ENCODE measurements at places on chromosomes 7 and 10.

DNA sequence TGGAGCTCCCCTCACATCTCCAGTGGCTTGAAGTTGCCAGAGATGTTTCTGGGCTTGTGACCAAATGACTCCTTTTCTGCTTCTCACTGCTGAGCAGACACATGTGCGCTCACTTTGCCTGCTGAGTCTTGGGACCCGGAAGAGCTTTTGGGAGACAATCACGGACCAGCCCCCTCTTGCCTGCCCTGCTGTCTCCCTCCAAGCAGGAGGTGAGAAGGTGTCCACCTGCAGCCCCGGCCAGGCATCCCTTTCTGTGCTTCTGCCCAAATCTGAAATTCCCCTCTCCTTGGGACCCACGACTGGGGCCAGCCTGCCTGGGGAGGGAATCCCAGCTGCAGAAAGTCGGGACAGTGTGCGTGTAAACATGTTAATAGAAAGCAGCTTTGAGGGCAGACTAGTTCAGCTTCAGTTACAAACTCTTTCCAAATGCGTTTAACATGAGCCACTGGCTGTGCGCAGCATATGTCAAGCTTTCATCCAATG, 31.7 kb downstream of the HTRA1 start:
- no peak for DNase-seq

DNA sequence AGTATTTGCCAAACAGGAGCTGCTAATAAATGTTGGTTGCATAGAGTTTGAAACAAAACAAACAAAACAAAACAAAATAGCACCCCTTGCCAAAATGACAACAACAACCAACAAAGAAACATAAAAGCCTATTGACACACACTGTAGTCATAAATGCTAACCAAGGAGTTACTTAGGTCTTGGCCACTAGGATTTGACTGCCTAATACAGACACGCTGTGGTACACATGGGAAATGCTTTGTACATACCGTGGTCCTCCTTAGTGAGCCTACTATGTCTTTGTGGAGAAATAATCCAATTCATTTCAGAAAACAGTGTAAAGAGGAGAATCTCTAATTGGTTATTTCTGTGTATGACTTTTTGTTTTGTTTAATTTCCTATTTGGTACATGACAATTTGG, 53.2 kb upstream of the MTPN start:
- DNase-seq, result no peak

- no peak for DNase-seq
Measured at GRCh38 chr7:4642468-4643203, 39.5 kb upstream of the FOXK1 start.

- DNase-seq, result peak; percentile 99
Measured at GRCh38 chr7:82319674-82320118, 123.9 kb downstream of the CACNA2D1 start.

DNA sequence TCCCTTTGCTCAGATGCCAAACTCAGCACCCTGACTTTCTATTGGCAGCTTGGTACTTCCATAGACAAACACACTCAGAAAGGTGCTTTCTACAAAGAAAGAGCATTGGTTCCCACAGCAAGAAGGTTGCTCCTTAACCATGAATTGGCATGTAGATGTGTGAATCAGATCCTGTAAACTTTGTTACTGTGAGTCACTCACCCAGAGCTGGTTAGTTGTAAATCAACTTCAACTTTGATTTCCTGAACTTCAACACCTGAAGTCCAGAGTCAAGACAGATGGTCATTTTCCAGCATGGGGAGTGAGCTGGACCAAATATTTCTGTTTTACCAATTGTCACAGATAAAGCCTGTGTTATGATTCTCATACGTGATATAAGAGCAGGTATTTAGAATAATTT, 797.2 kb downstream of the TNS3 start:
- DNase-seq, result no peak

DNA sequence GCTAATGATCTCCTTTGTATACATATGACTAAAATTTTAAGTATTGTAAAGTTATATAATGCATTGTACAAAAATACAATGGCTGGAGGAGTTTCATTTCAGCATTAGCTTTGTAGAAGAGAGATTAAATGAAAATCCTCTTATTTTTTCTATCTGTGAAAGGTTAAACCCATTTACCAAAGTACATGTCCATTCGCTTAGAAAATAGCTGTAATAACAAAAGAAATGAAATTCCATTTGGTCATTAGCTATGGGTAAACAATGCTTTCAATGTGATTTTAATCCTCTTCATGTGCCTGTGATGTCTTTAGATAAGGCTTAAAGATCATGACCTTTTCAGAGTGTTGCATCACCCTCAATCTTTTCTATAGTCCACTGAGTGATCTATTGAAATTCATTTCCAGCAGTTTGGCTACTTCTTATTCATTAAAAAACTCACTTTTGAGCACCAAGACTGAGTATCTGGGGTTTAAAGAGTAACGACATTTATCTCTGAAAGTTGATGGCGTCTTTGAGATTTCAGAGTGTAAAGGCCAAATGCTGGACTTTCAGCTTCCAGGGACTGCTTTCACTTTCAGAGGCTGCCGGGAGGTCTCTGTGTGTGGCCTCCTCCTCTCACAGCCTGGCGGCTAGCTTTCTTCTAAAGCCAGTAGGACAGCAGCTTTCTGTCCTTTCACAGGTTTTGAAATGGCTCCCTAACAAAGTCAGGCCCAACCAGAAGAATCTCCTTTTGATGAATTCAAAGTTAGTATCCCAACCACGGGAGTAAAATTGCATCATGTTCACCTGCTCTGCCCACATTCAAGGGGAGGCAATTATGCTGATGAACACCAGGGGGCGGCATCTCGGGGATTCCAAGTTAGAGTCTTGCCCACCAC, 701.4 kb upstream of the COBL start:
- no peak for DNase-seq

DNA sequence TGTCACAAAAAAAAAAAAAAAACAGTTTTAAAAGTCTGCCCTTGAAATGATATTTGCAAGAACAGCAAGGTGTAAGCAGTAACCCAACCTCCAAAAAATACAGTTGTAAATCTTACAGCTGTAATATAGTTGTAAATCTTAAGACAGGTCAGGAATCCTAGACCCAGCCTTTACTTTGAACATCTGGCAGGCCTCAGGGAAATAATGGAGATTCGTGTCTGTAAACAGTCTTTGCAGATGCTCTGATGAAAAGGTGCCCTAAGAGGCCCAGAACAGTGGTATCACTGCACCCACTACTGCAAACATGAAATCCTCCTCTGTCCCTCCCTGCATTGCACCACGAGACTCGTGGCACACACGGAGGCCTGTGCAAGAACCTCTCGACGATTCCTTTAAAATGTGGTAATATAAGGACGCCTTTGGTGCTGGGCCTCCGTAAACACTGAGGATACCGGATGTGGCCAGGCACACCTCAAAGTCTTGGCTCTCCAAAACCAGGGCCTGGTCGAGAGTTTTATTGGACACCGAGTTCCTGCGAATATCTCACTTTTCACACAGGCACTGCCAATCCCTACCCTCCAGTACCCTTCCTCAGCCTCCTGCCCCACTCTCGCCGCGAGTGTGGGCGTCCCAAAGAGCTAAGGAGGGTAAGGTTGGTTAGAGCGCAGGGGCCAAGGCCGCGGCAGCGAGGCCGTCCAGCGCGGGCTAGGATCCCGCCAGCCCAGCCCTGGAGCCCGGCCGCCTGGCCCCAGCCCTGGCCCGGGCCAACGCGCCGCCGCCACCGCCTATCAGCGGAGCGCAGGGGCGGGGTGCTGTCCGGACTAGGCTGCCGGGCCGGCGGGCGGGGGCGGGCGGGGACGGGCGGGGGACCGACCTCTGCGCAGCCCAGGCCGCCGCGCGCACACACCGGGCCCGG, at the start of gene REEP3:
REEP3 (plus strand) TSS at position 902 of the 916 bp plus-strand sequence. CDS start 145 bp downstream, outside the sequence.
- DNase-seq, result no peak

DNA sequence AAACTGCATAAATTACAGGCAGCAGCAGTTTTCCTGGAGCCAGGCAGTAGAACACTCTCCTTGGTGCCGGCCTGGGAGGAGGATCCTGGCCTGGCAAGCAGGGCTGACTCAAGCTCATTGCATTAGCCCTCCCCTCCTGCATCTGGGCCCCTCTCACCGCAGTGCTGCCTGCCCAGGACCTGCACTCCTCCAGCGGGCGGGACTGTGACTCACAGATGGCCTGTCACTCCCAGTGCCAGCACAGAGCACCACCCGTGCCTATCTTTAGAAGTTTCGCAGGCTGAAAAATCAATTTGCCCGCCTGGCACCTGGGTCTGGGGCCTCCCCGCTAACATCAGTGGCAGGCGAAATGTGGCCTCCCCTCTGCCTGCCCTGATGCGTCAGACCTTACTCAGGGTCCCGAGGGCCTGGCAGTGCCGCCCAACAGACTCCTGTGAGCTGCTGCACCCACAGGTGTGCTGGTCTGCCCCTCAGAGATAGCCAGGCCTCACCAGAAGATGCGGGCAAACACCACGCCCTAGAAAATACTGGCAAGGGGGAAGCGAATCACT, 123.8 kb downstream of the KCNMA1 start:
- no peak for DNase-seq

DNA sequence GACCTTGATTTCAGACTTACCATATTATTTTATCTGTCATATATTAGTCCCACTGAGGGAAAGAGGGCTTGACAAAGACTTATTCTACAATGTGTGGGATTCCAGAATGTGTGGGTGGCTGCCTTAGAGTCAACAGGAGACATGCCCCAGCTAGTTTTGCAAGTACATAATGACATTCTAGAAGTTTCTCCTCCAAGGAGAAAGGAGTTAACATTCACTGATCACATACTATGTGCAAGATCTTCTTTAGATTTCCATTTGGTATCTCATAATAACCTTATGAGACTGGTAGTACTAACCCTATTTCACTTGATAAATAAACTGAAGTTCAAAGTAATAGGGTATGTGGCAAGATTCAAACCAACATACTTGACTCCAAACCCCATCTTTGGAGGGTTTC, 25.2 kb downstream of the IRF5 start:
- DNase-seq, result no peak

DNA sequence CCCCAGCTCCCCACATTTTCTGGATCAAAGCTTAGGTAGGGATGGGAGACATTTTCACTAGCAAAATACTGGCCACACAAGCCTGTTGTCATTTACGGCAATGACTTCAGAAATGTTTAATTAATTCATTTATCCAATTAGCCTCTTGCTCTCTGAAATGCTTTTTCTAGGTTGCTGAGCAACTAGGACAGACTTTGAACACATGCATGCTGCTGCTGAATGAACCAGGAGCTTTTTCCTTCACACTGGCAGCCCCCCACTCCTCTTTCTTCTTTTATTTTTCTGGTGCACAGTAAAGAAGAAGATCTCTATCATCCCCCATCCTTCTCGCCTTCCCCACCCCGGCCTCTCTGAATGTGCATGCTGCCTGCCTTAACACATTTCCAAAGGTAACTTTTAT, 22.5 kb downstream of the SORCS3 start:
- no peak for DNase-seq

GRCh38 chr10:60253484-60253883, 136.2 kb downstream of the ANK3 start:
- no peak for DNase-seq

- no peak for DNase-seq
Measured at GRCh38 chr7:104973909-104974415, 40.0 kb upstream of the KMT2E start.

All from NCI-H1417 treated with DMSO at 0.1 percent for 48 hours (cell line).